Dermis blood vessel endothelial cell (primary cell): ENCODE measurements at places on chromosomes 13 and 19.

DNA sequence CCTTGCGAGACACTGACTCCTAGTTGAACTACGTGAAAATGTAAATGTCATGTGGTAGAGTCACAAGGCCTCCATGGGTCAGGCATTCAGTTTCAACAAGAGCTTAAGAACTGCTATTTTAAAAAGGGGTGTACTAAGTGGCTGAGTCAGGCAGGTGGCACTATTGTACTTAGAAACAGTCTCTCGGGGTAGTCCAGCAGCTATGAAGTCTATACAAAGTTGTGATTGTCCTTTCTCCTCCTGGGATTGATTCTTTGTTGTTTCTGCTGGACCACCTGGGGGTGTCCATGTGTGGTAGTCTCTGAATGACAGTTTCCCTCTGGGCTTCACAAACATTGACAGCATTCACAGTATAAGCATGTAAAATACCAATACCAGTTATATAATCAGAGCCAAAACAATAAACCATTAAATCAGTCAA is 33.0 kb downstream of the UGGT2 start:
- DNase-seq = peak; percentile 88

- peak; percentile 75 for DNase-seq
Measured at GRCh38 chr13:110422913-110423688, 116.0 kb downstream of the COL4A2 start.

DNA sequence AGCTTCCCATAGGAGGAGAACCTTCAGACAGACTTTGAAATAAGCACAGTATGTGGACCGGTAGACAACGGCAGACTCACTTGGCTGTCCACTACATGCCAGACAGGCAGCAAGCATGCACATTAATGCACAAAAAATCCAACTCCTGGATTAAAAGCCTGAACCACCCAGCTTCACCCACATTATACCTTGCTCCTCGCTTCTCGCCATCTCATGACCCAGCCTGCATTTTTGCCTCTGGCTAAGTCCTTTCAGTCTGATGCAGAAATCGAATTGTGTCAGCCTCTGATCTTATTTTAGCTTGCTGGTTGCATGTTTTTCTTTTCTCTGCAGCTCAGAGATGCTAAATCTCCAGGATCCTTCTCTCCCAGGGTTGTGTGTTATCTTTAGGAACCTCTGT is 358.7 kb downstream of the RFC3 start:
- no peak for DNase-seq

GRCh38 chr13:51218626-51219025 is 3.6 kb upstream of the FAM124A start:
- DNase-seq = no peak

DNA sequence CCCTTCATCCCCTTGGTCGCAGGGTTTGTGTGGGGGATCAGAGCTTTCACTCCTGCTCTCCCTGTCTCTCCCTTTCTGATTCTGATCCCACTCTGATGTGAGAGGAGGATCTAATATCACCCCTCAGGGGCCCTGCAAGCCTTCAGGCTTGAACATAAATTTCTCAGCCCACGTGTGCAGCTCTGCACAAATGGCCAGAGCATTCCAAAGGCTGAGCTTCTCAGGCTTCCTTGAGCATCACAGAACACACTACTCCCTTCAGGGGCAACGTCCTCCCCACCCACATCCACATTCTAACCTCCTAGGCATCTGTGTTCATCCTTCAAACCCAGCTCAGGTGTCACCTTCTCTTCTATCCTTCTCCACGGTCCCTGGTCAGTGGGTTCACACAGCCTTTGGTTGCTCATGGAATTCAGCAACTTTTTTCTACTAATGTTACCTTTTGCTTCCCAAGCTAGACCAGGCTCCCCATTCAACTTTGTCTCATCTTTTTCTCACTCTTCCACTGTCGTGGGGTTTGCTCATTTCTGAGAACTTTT is 24.4 kb upstream of the DOCK9 start:
- DNase-seq = no peak

- DNase-seq = no peak
Measured at GRCh38 chr19:18655173-18655844, 18.5 kb downstream of the KLHL26 start.

GRCh38 chr19:44648631-44649251 is 5.0 kb downstream of the PVR start:
- peak; percentile 52 for DNase-seq

DNA sequence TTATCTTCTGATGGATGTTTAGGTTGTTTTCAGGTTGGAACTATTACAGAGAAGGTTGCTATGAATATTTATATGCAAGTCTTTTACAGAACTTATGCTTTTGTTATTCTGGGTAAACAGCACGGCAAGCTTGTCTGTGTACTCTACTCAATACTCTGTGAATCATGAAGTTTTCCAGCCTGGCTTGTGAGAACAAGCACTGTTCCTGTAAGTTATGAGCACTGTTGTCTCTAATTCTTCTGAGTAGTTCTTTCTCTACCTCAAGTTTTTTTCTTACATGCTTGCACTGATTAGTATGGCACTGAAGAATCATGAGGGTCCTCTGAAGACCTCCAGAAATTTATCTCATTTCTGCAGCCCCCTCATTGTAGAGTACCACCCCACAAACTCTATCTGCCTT is 496.9 kb downstream of the KCTD12 start:
- DNase-seq = no peak

- DNase-seq = no peak
Measured at GRCh38 chr13:49319551-49319950, 71.8 kb downstream of the CDADC1 start.
